RCC 7860 (cell line): ENCODE measurements at places on chromosomes 7 and 10.
A peak's percentile ranks its signal among the peaks of the same experiment; 100 is the strongest.

- DNase-seq = peak; percentile 77
Measured at GRCh38 chr7:24378871-24379616, 95.1 kb downstream of the NPY start.

- no peak for DNase-seq
Measured at GRCh38 chr10:75703191-75703854, 271.9 kb downstream of the LRMDA start.

GRCh38 chr7:27185854-27186667 lies 1.0 kb upstream of the HOXA11 start:
- no peak for DNase-seq

- no peak for DNase-seq
Measured at GRCh38 chr7:47394751-47395252, 187.1 kb downstream of the TNS3 start.

GRCh38 chr10:51638737-51639136 lies 60.7 kb downstream of the CSTF2T start:
- DNase-seq = no peak
